Stimulated activated CD4-positive, alpha-beta T cell treated with anti-CD3 and anti-CD28 coated beads, TNF-alpha, amount 100 ng/mL, for 4 hours (primary cell): ENCODE measurements at places on chromosomes 1 and 21.

DNA sequence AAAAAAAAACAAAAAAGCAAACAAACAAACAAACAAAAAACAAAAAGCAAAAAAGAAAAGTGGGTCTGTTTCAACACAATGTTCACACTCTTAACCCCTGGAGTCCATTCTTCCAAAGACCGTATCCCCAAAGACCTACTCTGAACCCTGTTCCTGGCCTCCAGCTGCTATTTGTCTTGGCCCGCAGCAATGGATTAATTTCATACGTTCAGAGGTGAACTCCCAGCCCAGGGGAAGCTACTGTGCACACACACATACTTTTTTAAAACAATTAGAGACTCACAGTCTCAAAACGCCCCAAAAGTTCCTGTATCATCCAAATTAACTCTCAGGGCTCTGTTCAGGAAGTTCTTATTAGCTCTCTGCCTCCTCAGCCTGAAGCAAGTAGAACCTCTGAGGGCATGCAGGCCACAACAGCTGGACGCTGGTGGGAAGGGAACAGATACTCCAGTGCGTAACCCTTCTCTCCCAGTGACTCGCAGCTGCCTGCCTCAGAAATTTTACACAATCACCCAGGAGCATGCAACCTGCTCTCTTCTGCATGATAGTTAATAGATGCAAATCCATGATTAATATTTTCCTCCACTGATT lies 395.4 kb downstream of the RRAGC start:
- no peak for DNase-seq

DNA sequence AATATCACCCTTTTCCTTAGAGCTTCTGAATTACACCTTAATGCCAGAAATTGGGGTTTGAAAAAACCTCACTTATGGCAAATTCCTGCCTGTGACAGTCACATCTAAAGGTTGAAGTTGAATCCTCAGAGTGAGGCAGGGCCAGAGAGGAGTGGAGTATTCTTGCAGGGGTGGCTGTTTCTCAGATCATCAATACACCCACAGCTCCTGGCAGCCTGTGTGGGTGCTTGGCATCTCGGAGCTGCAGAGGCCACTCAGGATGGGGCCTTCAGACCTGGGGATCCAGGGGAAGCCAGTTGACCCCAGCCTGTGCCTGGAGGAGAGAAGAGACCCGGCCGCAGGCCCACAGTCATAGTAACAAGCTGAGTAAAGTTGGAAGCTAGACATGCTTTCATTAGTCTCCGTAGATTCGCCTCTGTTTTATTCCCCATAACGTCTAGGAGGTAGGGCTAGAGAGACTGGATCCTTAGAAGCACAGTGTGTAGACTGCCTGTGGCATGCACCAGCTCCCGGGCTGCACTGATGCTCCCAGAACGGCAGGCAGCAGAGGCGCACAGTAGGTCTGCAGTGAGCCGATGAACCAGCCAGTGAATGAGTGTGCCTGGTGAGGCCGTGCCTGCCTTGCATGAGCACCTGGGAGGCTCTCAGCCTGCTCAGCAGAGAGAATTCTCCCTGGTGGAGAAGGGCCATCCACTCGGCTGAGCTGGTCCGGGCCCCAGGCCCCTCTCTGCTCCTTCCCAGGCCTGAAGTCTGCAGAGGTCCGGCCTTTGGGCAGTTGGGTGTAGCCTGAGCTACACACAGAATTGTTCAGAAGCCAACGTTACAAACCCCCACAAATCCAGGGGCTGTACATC lies 42.9 kb downstream of the TFF3 start:
- DNase-seq, result no peak

- DNase-seq, result no peak
Observed at GRCh38 chr21:29347274-29347681, 48.6 kb downstream of the BACH1 start.

GRCh38 chr1:242522304-242522945 lies 2.1 kb downstream of the PLD5 start:
- DNase-seq, result no peak

DNA sequence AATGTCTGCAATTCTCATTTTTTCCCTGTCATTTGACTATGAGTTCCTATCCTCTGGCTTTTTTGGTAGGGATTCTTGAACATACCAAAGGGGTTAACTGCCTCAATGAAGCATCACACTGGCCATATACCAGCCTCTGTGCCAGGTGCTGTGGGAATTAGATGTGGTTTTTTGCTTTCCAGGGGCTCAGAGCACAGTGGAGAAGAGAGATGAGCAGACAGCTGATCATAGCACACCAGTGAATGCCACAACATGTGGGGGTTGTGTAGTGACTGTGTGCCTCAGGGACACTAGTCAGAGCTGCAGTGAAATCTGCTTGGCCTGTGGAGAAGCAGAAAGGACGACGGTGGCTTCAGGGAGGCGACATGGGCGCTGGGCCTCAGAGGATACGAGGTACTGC lies 30.8 kb downstream of the HLX start:
- no peak for DNase-seq

- no peak for DNase-seq
Observed at GRCh38 chr1:91689641-91690481, 189.2 kb downstream of the CDC7 start.

GRCh38 chr1:26696119-26696653 lies 371 bp downstream of the ARID1A start:
- no peak for DNase-seq

DNA sequence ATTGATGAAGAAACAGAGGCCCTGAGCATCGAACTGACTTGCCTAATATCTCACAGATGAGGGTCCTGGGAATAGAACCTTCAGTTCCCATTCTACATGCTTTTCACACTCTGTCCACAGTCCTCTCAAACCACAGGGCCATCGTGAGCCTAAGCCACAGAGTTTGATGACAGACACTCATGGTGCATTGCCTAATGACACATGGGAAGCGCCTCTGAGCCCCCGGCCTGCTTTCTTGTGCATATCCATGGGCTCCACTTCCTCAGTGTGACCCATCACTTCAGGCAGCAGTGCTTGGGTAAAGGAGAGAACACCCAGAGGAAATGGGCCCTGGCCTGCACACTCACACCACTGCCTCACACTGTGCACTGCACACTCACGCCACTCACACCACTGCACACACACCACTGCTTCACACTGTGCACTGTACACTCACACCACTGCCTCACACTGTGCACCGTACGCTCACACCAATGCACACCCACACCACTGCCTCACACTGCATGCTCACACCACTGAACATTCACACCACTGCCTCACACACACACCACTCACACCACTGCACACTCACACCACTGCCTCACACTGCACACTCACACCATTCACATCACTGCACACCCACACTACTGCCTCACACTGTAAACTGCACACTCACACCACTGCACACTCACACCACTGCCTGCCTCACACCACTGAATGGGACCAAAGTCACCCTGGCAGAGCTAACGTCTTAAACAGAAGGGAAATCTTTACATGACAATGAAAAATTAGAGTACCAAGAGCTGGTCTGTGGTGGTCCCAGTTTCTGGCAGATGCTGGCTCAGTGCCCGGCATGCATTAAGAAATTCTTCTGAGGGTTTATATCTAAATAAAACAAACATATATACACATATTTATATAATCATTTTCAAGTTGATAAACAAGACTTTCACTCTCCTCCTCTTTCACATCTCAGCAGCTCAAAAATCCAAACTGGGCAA lies 53.0 kb downstream of the KANK4 start:
- DNase-seq, result no peak

- no peak for DNase-seq
Observed at GRCh38 chr21:37866027-37866426, 50.2 kb downstream of the KCNJ6 start.
